ENCODE measurements at places on chromosomes 5 and 9. TPM values are rescaled to one million over a fixed set of nuclear protein-coding genes. Genes with fewer than 3 reads are reported as not detected.

The OR13C8 gene
- polyA plus RNA-seq, result not detected

The PLAC8L1 gene
- polyA plus RNA-seq, result 0.33 TPM

The SREK1 gene
- 121 TPM for polyA plus RNA-seq

DNA sequence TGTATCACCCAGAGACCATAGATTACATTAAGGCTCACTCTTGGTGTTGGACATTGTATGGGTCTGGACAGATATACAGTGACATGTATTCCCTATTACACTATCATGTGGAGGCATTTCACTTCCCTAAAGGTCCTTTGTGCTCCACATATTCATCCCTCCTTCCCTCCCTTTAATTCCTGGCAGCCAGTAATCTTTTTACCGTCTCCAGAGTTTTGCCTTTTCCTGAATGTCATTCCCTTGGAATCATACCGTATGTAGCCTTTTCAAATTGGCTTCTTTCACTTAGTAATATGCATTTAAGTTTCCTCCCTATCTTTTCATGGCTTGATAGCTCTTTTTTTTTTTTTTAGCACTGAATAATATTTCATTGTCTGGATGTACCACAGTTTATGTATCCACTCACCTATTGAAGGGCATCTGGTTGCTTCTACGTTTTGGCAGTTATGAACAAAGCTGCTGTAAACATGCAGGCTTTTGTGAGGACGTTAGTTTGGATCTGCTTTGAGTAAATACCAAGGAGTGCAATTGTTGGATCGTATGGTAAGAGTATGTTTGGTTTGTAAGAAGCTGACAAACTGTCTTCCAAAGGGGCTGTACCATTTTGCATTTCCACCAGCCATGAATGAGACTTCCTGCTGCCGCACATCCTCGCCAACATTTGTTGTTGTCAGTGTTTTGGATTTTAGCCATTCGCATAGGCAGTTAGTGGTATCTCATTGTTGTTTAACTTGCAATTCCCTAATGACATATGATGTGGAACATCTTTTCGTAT lies 122.1 kb upstream of the SMIM23 start:
- H3K4me3 ChIP-seq, result no peak overlapping the region
- DNase-seq, result no peak
- H3K27me3 ChIP-seq, result no peaks in the 10 kb centered on the region
- H3K27ac ChIP-seq, result no peak overlapping the region

The SPINK6 gene
- not detected for polyA plus RNA-seq

Measured in small intestine (tissue), 16 donors.